ENCODE measurements at places on chromosomes 11 and 22. TPM values are rescaled to one million over a fixed set of nuclear protein-coding genes. Genes with fewer than 3 reads are reported as not detected.

The HBG1 gene
- total RNA-seq: not detected

The SLC22A6 gene
- not detected for total RNA-seq

The UBQLN3 gene
- 0.24 TPM for total RNA-seq

The CLMP gene
- total RNA-seq: 119 TPM

The HSPB2 gene
- total RNA-seq: 0.94 TPM

The SMTNL1 gene
- not detected for total RNA-seq

The MMP7 gene
- not detected for total RNA-seq

The HTR3A gene
- total RNA-seq: not detected

The GGTLC3 gene
- total RNA-seq: not detected

The HBG2 gene
- not detected for total RNA-seq

The GRIA4 gene
- total RNA-seq: not detected

The UCP2 gene
- 0.50 TPM for total RNA-seq

The BRSK2 gene
- total RNA-seq: not detected

The DDIAS gene
- total RNA-seq: 0.62 TPM

The EML3 gene
- total RNA-seq: 57.5 TPM

The THYN1 gene
- 39.8 TPM for total RNA-seq

The TRIM49 gene
- not detected for total RNA-seq

The CARD18 gene
- total RNA-seq: not detected

The BBOX1 gene
- not detected for total RNA-seq

The CRYAB gene
- 53.4 TPM for total RNA-seq

The AIFM3 gene
- total RNA-seq: 0.56 TPM

The SLC35E4 gene
- 6.1 TPM for total RNA-seq

The OR10A2 gene
- not detected for total RNA-seq

The OR8G1 gene
- total RNA-seq: not detected

The CRYBB2 gene
- not detected for total RNA-seq

The SCGB1D2 gene
- not detected for total RNA-seq

The KRTAP5-10 gene
- total RNA-seq: not detected

The VWCE gene
- total RNA-seq: 16.8 TPM

The NAA40 gene
- 3.1 TPM for total RNA-seq

The RNF169 gene
- total RNA-seq: 8.9 TPM

The YAP1 gene
- 102 TPM for total RNA-seq

The SPINDOC gene
- 7.7 TPM for total RNA-seq

The POTEH gene
- not detected for total RNA-seq

The KRTAP5-7 gene
- total RNA-seq: not detected

The FZD4 gene
- total RNA-seq: 34.6 TPM

The APLNR gene
- 2.1 TPM for total RNA-seq

The OR8D1 gene
- not detected for total RNA-seq

The HOATZ gene
- not detected for total RNA-seq

The CLCF1 gene
- total RNA-seq: 8.2 TPM

The OR8D2 gene
- not detected for total RNA-seq

The XPNPEP3 gene
- total RNA-seq: 9.4 TPM

The LGALS1 gene
- 4,931 TPM for total RNA-seq

The ACTN3 gene
- total RNA-seq: not detected
